Activated CD4-positive, CD25-positive, alpha-beta regulatory T cell (primary cell): ENCODE measurements at places on chromosomes 12 and 14.

DNA sequence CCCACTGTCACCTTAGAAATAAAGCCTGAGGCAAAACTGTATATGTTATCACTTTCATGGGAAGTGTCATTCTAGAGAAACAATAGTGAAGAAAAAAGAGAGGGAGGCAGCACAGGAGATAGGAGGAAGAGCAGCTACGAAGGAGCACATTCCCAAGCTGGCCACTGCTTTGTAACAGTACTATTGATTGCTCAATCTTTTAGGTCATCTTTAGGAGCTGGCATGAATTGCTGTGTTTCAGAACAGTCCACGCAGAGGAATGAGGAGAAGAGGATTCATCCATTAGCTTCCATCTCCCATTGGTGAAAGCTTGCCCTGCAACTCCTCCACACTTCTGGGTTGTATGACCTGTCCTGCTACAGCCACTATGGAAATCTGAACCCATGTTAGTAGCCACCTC, 372.5 kb upstream of the DDHD1 start:
- no peak for DNase-seq

- peak; percentile 46 for DNase-seq
Observed at GRCh38 chr12:48996794-48997718, 2.1 kb downstream of the DDN start.

DNA sequence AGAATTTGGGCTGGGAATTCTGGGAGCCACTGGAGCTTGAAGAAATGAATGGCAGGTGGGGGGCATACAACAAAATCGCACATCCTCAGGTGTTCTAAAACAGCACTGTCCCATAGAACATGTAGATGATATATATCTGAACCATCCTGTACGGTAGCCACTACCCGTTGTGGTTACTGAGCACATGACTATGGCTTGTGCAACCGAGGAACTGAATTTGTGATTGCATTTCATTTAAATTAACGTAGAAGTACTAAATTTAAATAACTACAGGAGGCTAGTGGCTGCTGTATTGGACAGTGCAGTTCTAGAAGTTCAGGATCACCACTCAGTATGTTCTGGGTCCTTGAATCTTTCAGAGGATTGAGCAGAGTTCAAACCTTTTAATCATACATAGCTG, 172.4 kb downstream of the PHETA1 start:
- no peak for DNase-seq

- no peak for DNase-seq
Observed at GRCh38 chr12:117005417-117006046, 93.7 kb downstream of the TESC start.

GRCh38 chr12:99224237-99224636, 423.3 kb upstream of the GARIN6 start:
- no peak for DNase-seq

DNA sequence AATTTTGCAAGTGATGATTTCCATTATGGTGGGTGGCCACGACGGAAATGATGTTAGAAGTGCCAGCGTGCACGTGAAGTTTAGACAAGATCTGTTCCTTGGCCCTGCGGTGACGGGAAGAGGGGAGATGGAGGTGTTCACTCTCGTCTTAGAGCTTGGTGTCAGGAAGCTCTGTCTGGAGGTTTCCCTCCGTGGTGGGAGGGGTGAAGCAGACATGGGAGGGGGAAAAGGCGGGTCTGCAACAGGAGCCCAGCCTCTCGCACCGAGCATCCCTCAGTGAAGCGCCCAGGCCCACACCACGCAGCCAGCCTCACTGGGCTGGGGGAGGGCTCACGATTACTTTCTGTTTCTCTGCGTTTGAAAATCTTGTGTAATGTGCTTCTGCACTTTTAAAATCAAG, 26.3 kb downstream of the EML1 start:
- DNase-seq, result no peak

DNA sequence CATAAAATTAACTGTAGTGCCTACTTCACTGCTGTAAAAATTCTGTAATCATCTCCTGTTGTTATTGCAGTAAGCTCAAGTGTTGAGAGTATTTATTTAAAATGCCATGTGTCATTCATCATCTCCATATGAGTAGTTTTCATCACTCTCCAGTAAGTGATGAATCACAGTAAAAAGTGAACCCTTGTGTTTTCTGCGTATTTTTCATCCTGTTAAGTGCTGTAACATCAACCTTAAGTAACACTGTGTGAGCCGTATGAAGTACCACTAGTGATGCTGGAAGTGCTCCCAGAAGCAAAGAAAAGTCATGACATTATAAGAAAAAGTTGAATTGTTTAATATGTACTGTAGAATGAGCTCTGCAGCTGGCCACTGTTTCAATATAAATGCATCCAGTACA, 55.4 kb downstream of the SLCO1B3 start:
- no peak for DNase-seq

DNA sequence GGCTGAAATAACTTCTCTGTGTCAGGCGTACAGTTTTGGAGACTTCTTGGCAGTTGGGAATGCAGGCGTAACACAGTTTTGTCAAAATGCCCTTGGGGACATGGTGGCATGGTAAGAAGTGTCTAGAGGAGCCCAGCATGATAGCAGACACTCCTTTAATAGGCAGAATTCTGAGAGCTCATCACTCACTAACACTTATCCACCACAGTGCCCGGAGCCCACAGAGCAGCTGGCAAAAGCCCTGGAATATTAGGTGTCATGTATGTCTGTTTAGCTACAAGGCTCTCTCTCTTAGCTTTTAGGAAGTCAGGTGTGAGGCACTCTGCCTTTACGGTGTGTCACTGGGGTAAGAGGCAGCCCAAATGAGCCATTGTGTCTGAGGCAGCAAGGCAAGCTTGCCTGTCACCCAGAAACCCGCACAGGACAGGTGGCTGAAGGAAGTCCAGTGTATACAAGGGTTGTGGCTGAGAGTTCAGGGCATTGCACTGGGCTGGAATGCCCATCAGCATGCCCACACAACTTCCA, 96.3 kb downstream of the ESRRB start:
- no peak for DNase-seq

- no peak for DNase-seq
Observed at GRCh38 chr14:39491134-39491571, 58.9 kb upstream of the FBXO33 start.

DNA sequence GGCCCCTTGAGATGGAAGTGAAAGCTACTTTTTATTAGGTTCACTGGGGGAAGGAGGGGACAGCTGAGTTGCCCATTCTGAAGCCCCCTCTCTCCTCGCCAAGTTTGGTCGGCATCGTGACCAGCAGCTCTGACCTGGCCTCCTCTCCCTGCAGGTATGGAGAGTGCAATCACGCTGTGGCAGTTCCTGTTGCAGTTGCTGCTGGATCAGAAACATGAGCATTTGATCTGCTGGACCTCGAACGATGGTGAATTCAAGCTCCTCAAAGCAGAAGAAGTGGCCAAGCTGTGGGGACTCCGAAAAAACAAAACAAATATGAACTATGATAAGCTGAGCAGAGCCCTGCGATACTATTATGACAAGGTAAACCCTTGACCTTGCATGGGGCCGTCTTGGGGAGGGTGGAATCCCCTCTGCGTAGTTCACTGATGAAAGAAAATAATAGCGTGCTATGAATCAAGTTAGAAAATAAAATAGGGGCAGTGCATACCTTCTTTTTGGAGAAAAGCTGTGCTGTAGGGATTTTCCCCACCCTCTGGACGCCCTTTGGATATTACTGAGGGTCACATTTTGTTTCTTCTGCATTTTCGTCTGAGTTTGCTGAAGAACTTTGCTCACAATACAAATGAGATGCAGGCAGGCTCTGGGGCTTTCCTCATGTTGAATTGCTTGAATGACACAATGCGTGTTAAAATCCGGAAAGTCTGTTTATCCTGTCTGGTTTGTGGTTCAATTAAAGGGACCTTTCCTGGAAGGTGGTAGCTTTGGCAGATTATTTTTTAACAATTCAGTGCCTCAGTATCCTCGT, 29.4 kb downstream of the ELK3 start:
- no peak for DNase-seq

DNA sequence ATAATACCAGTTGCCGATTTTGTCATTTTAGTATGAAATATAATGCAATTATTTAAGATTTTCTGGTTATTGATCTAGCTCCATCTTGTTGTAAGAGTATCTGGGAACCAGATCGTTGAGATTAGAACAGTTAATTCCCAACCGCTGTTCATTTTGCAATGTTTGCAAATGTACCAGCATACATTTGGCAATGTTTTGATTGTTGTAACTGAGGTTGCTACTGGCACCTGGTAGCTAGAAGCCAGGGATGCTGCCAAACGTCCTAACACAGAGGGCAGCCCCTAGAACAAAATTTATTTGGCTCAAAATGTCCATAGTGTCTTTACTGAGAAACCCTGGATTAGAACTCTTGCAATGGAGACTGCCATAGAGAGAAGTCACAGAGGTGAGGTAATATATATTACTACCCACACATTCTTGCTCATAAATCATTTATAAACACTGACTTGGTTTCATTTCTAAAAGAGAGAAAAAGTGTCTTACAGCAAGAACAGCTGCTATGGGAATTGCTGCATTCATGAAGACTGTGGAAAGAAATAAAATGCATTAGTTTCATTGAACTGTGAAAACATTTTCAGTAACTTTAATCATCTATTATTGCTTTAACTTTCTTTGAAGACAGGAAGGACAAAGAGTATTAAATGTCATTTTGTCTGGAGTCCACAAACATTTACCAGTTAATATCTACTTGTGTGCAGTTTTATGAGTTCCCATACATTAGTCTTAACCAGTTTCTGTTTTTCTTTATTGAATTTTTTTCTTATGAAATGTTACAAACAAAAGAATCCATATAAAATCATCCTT, 46.2 kb downstream of the ABCC9 start:
- DNase-seq, result no peak

DNA sequence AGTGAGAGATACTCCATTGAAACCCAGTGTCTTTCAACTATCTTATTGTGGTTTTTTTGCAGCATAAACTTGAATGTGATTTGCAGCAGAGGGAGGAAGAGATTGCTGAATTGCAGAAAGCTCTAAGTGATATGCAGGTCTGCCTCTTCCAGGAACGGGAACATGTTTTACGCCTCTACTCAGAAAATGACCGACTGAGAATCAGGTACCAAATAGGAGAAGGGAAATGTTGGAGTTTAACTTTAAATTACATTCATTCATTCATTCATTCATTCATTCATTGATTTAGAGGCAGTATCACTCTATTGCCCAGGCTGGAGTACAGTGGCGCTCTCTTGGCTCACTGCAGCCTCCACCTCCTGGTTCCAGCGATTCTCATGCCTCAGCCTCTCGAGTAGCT, 17.0 kb downstream of the CCDC77 start:
- no peak for DNase-seq

- no peak for DNase-seq
Observed at GRCh38 chr14:55074662-55075061, 23.2 kb downstream of the MAPK1IP1L start.

GRCh38 chr12:104263580-104264358, 39.8 kb upstream of the EID3 start:
- DNase-seq, result no peak

GRCh38 chr14:91317381-91318308, 73.1 kb upstream of the GPR68 start:
- peak; percentile 36 for DNase-seq

GRCh38 chr12:65082406-65082805, 38.7 kb downstream of the WIF1 start:
- DNase-seq, result no peak

DNA sequence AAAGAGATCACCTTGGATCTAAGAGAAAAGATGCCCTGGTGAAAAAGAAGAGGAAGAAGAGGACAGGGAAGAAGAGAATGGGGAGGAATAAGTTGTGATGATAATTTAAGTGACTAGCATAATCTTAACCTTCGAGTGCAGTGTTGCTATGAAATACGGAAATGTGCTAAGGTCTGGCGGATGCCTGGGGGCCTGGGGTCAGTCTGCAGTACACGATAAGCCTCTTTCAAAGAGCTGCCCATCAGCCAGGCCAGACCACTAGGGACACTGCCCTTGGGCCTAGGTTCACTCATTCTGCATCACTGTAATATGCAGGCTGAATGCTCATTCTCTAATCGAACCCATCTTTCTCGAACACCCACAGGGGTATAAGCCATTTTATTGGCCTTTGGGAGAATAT, 83.4 kb downstream of the PLEKHG3 start:
- no peak for DNase-seq

DNA sequence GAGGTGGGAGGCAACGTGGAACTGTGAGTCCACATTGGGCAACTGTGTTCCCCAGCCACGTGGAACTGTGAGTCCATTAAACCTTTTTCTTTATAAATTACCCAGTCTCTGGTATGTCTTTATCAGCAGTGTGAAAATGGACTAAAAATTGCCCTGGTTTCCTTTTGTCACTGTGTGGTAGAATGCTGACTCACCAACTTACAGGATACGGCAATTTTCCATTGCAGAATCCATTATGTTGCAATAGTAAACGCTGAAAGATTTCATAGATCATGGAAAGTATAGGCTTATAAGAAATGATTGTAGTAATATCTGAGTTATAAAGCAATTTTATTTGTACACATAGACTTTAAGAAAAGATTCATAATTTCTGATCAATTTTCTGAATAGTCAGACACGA, 93.0 kb downstream of the GTF2A1 start:
- DNase-seq, result no peak

DNA sequence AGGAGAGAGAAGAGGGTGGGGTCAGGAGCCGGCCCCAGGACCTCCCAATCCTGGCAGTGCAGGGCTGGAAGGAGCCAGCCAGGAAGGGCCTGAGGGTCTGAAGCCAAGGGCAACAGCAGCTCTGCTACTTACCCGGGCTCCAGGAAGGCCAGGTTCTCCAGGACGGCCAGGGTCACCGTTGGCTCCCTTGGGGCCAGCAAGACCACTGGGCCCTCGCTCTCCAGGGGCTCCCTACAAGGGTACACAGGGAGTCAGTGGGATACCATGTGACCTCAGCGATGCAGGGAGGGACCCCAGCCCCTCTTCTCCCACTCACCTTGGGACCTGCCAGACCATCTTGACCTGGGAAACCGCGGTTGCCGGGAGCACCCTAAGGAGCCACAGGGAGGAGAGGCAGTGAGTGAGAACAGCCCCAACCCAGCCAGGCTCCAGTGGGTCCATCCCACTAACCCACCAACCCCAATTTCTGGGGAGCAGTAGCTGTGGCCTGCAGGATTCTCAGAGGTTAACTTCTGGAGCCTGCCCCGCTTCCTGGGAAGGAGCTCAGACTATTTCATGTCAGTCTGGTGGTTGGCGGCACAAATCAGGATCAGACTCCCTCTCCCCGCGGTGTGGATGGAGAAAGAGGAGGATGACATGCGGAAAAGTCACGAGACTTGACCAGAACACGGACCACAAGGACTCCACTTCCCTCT, 18.5 kb downstream of the COL2A1 start:
- DNase-seq, result no peak

DNA sequence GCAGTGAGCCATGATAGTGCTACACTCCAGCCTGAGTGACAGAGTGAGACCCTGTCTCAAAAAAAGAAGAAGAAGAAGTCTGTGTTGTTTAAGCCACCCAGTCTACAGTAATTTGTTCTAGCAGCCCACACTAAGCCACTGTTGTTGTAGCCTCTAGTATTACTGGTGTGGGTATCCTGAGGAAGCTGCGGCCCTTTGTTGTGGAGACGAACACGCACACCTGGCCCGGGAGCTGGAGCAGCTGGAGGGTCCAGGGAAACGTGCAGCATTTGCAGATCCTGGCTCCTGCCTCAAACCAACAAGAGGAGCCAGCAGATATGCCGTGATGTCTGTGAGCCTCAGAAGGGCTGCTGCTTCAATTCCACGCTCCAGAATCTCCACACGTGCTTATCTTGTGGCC, 65.3 kb downstream of the MAP1LC3B2 start:
- no peak for DNase-seq
